ENCODE measurements at places on chromosomes 1 and 21.

- DNase-seq: no peak
Measured at GRCh38 chr1:67078291-67078690, 24.3 kb upstream of the SLC35D1 start.

DNA sequence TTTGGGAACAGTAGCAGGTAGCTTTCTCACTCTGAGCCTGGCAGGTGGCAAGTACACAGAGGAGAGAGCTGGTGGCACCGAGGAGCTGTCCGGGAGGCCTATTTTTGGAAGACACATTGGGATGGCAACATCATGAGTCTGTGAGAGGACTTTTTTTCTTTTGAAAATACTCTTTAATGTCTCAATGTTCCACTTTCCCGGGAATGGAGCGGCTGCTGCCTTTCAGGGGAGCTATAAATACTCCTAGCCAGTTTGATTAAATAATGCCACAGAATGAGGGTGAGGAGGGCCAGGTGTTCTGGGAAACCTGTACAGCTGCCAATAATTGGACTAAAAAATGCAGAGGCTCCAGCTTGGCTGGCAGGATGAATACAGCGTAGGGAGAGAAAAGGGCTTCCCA is 93.3 kb upstream of the COG2 start:
- DNase-seq: no peak

DNA sequence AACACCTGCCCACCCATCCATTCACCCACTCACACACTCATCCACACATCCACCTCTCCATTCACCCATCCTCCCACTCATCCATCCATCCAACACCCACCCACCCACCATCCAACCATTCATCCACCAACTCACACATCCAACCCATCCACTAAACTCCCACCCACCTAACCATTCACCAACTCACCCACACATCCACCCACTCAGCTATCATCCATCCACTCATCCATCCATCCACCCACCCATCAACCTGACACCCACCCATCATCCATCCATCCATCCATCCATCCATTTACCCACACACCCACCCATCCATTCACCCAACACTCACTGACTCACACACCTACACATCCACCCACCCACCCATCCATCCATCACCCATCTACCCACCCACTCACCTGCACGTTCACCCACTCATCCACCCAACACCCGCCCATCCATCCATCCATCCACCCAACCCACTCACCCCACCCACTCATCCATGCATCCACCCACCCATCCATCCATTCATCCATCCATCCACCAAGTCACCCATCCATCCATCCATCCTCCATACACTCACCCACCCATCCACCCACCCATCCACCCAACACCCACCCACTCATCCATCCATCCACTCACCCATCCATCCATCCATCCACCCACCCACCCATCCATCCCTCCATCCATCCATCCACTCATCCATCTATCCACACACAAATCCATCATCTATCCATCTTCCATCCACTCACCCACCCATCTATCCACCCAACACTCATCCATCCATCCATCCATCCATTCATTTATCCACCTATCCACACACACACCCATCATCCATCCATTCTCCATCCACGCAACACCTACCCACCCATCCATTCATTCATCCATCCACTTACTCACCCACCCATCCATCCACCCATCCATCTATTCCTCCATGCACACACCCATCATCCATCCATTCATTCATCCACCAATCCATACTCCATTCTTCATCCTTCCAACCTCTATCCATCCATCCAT is 17.4 kb upstream of the PRDM16 start:
- DNase-seq: no peak

DNA sequence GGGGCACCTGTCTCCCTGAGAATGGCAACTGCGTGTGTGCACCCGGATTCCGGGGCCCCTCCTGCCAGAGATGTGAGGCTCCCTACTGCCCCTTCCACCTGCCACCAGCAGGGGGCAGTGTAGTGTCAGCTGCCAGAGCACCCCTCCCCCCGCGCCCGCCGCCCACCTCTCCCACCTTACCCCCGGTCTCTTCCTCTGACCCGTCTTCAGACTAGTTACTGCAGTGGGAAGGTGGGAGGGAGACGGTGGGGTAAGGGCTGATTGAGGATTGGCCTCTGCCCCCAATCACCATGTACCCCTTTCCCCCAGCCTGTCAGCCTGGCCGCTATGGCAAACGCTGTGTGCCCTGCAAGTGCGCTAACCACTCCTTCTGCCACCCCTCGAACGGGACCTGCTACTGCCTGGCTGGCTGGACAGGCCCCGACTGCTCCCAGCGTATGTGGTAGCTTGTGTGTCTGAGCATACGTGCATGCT is 10.1 kb upstream of the LRRC71 start:
- no peak for DNase-seq

DNA sequence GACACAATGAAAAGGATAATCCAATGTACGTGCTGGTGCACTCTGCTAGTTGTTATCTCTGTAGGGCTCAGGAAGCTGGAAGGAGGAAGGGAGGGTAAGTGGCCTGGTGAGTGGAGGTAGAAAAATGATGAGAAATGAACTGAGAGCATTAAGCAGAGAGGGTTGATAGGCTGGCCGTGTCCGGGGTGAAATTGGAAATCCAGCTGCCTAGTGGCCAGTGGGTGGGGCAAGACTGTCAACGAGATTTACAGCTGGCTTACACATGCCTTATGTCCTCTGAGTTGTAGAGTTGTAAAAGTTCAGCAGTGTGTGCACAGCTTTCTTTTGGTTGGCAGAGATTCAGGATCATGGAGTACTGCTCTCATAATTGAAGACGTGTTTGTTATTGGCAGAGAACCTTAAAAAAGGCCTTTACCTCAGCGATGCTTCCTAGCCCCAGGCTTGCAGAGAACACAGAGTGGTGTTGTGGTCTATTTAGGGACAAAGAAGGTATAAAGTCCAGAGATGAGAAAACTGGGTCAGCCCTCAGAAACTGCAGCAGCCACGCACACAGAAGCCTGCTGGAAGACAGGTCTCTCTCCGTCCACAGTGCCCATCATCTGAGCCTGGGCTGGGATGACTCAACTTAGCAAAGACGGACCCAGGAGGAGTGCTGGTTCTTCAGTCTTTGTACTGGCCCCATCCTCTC is 132.4 kb downstream of the EDEM3 start:
- no peak for DNase-seq

GRCh38 chr1:156436141-156437036 is 64.2 kb downstream of the MEF2D start:
- DNase-seq: no peak

- DNase-seq: no peak
Measured at GRCh38 chr21:45184869-45185268, 102.8 kb downstream of the POFUT2 start.

DNA sequence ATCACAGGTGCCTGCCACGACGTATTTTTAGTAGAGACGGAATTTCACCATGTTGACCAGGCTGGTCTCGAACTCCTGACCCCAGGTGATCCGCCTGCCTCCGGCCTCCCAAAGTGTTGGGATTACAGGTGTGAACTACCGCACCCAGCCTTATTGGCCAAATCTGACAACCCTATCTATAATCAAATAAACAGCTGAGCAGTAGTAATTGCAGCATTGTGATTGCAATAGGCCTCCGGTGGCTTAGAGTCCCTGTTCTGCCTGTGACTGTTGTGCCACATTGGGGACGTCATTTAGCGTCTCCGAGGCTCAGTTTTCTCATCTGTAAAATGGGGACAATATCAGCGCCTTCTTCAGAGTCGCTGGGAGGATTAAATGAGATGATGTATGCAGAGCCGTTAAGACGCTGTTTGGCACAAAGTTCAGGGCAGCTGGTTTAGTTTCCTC is 569 bp upstream of the CAPN2 start:
- DNase-seq: no peak

DNA sequence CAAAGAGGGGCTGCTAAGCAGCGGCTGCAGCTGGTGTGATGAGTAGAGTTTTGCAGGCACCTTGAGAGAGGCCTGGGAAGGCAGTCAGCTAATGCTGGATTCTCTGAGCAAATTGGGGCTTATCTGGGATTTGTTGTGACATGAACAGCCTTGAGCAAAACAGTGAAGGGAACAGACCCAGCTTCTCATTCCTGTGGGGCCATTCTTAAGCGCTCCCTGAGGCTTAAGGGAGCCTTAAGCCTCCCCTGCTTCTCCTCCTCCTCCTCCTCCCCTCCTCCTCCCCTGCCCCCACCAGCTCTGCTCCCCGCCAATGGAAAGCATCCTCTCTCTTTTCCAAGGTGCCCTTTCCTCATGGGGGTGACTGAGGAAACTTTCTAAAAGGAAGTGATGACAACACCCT is 21.3 kb downstream of the HMGCS2 start:
- no peak for DNase-seq

DNA sequence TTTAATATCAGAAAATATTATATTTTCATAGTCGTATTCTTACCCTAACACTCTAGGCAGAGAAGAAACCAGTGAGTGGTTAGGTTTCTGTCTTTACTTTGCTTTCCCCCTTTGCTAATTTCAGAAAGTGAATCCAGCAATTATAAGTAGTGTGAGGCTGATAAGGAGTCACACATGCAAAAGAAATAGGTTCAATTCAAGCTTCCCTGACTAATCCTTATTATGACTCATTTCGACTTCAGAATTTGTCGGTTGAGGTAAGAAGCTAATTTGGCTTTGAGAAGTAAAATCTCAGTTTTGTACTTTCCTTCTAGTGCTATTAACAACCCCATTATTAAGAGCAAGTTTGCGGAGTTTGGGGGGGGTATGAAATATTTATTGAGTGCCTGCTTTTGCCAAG is 22.4 kb downstream of the ESRRG start:
- DNase-seq: no peak

- no peak for DNase-seq
Measured at GRCh38 chr1:37404711-37405110, 69.7 kb upstream of the ZC3H12A start.

- DNase-seq: no peak
Measured at GRCh38 chr1:3423245-3423829, 31.1 kb upstream of the ARHGEF16 start.

- DNase-seq: no peak
Measured at GRCh38 chr21:21612466-21612865, 614.3 kb downstream of the NCAM2 start.

- no peak for DNase-seq
Measured at GRCh38 chr1:60280819-60281218, 207.2 kb upstream of the C1orf87 start.

DNA sequence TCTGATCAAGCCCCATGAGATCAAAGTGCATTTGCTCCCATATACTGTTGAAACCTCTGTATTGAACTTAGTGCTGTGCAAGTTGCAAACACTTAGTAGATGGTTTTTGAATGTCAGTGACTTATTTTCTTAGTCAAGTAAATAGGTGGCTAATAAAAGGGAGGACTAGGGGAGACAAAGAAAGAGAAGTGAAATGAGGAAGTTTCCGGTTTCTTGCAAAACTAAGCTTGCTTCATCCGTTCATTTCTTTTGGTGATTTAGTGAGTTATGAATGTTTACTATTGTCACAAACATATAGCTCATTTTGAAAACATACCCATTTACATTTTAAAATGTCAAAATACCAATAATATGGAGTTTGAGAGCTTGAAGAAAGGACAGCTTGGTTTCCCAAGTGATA is 23.0 kb downstream of the ADAMTS5 start:
- DNase-seq: no peak

- no peak for DNase-seq
Measured at GRCh38 chr1:15680561-15681348, 3.4 kb upstream of the PLEKHM2 start.

DNA sequence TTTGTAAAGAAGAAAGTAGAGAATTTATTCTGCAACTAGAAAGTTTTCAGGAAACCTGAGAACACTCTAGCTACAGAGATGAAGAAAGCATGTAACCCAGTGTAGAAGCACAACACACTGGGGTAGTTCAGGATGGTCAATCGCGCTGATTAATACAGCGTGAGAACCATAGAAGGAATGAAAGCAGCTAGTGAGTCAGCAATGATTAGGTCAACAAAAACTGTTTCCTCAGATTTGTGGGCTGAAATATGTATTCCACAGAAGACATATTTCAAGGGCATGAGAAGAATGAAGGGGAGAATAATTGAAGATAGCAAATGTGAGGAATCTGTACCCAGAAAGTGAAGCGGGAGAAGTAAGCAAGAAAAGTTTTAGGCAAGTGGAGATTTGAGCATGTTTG is 97.8 kb upstream of the ADGRL2 start:
- no peak for DNase-seq

DNA sequence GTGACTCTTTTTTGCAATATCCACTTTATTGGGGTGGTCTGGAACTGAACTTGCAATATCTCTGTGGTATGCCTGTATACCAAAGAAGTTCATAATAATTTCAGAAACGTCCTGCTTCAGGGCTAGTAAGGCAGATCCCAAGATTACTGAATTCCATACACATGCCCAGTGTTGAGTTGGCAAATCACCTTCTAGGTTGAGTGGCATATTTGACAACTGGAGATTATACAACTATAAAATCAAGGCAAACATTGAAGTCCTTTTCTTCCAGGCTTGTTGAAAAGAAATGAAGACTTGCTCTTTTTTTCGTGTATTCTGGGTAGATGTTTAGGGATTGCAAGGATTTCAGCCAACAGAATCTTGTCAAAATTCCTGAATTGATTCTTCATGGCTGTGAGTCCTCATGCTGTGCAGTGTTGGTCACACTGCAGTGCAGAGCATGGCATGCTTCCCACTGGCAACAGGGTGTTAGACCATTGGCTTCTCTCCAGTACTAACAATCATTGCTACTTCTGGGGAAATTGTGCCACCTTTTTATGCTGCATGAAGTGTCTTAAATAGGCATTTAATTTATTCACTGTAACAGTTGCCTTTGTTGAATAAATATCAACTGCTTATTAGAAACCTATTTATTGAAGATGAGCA is 367.1 kb upstream of the ADGRL4 start:
- DNase-seq: no peak

DNA sequence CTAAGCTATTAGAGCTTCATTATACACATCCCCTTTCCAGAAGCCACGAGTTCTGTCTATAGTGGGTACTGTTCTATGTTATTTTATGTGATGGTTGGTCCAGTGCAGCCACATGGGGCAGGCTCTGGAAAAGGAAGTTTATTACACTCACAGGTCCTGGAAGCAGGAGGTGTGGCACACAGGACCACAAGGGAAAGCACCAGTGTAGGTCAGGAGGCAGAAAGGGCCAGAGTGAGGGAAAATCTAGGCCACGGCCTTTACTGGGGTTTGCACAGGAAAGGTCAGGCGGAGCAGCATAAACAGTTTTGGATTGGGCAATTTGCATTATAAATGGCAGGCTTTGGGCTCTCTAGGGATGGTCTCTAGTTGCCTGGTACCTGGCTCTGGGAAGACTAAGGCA is 21.8 kb upstream of the CNIH3 start:
- no peak for DNase-seq

DNA sequence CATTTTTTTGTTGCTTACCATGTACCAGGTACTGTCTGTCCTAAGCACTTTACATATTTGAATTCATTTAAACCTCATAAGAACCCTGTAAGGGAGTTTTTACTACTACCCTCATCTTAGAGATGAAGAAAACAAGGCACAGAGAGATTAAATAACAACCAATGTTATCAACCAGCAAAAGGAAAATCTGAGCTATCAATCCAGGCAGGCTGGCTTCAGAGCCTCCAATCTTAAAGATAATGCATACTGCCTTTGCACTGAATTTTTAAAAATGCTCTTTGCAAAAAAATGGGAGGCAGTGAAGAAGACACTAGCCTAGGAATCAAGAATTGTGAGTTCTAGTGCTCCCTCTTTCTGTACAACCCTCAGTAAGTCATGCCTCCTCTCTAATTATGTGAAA is 18.7 kb downstream of the NDC1 start:
- no peak for DNase-seq

All from GM12864 (cell line).